Activated B cell treated with CpG ODN at 0.5 μM for 24 hours (primary cell): ENCODE measurements at places on chromosomes 7 and 10. TPM values are rescaled to one million over a fixed set of nuclear protein-coding genes. Genes with fewer than 3 reads are reported as not detected.

OSBPL3 gene
- total RNA-seq, result 29.3 and 33.3 TPM in 2 replicates

ERVW-1 gene
- total RNA-seq, result not detected in 2 replicates

GRCh38 chr10:60958892-60959601 is 15.1 kb upstream of the RHOBTB1 start:
- H3K4me3 ChIP-seq, result no peak overlapping the region
- DNase-seq, result no peak
- H3K4me1 ChIP-seq, result peaks cover 15% of the 10 kb centered on the region
- H3K36me3 ChIP-seq, result no peaks in the 10 kb centered on the region
- H3K27ac ChIP-seq, result no peak overlapping the region
- peaks cover 5% of the 10 kb centered on the region for H3K27me3 ChIP-seq

DNA sequence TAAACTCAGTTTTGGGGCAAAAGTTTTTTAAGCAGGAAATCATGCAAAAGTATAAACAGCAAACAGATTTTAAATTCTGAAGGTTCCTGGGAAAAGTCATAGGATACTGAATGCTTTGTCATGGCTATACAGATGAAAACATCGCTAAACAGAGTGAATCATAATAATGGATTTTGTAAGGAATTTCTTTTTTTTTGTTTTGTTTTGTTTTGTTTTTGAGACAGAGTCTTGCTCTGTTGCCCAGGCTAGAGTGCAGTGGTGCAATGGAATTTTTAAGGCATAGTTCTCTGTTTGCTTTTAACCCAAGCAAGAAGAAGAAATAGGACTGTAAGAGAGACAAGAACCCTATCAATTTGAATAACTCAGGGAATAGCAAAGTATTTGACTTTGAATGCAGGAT is 285.3 kb downstream of the NRG3 start:
- no peak overlapping the region for H3K27ac ChIP-seq
- H3K27me3 ChIP-seq, result no peaks in the 10 kb centered on the region
- H3K4me3 ChIP-seq, result no peak overlapping the region
- no peak for DNase-seq
- H3K4me1 ChIP-seq, result no peaks in the 10 kb centered on the region

GRCh38 chr7:73585196-73585595 is 6.8 kb upstream of the TBL2 start:
- no peak overlapping the region for H3K27ac ChIP-seq
- H3K4me3 ChIP-seq, result no peak overlapping the region
- no peak for DNase-seq
- peaks cover 5% of the 10 kb centered on the region for H3K4me1 ChIP-seq
- H3K36me3 ChIP-seq, result no peaks in the 10 kb centered on the region

EVX1 gene
- not detected in 2 replicates for total RNA-seq

DNA sequence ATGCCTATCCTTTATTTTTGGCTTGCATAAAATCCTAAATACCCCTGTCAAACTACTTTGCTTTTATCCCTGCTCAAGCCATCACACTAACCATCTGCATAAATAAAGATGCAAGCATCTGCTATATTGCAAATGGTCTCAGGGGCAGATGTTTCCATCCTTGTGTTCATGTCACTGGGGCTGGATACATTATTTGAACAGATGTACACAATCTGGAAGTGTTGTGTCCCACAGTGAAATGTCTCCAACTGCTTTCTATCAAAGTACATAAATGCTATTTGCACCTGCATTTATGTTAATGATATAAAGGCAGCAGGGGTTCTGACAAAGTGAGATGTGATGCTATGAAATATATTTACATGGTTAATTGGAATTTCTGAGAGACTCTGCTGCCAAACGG is 163.1 kb downstream of the ZNF438 start:
- H3K4me3 ChIP-seq, result no peak overlapping the region
- no peaks in the 10 kb centered on the region for H3K4me1 ChIP-seq
- no peak overlapping the region for H3K27ac ChIP-seq
- no peaks in the 10 kb centered on the region for H3K36me3 ChIP-seq

DNA sequence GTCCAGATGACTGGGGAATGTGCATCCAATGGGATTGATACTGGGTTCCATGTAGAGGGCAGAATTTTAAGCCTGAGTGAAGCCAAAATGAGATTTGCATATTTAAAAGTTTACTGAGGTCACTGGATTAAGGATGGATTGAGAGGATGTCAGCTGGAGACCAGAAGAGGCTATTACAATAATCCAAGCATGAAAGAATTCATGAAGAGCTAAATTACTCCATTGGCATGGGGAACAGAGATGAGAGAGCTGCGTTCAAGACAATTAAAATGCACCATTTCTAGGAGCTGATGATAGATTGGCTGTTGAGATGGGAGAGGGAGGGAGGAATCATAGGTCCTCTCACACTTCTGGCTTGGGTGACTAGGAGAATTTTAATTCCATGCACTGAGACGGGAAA is 158.5 kb downstream of the JCAD start:
- H3K4me1 ChIP-seq, result no peaks in the 10 kb centered on the region
- H3K36me3 ChIP-seq, result no peaks in the 10 kb centered on the region
- peaks cover 2% of the 10 kb centered on the region for H3K27me3 ChIP-seq
- no peak overlapping the region for H3K27ac ChIP-seq

DNA sequence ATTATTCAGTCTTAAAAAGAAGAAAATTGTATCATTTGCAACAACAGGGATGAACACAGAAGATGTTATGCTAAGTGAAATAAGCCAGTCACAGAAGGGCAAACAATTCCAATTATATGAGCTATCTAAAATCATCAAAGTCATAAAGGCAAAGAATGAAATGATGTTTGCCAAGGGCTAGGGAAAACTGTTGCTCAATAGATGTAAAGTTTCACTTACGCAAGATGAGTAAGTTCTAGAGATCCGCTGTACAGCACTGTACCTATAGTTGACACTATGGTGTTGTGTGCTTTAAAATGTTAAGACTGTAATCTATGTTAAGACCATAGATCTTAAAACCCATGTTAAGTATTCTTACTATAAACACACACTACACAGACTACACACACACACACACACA is 904.6 kb upstream of the LRRN3 start:
- H3K27ac ChIP-seq, result no peak overlapping the region
- H3K4me3 ChIP-seq, result no peak overlapping the region
- no peak for DNase-seq
- no peaks in the 10 kb centered on the region for H3K4me1 ChIP-seq
- H3K27me3 ChIP-seq, result no peaks in the 10 kb centered on the region
- no peaks in the 10 kb centered on the region for H3K36me3 ChIP-seq

GRCh38 chr7:147062897-147063296 is 946.3 kb downstream of the CNTNAP2 start:
- no peak for DNase-seq
- no peak overlapping the region for H3K4me3 ChIP-seq
- no peaks in the 10 kb centered on the region for H3K36me3 ChIP-seq
- H3K27ac ChIP-seq, result no peak overlapping the region

GRCh38 chr7:50632561-50633413 is 67.6 kb upstream of the DDC start:
- H3K27me3 ChIP-seq, result peaks cover 20% of the 10 kb centered on the region
- H3K36me3 ChIP-seq, result no peaks in the 10 kb centered on the region
- H3K4me1 ChIP-seq, result peaks cover 14% of the 10 kb centered on the region
- no peak overlapping the region for H3K4me3 ChIP-seq
- no peak overlapping the region for H3K27ac ChIP-seq
- peak; percentile 32 for DNase-seq

FAM25A gene
- not detected in 2 replicates for total RNA-seq

DNA sequence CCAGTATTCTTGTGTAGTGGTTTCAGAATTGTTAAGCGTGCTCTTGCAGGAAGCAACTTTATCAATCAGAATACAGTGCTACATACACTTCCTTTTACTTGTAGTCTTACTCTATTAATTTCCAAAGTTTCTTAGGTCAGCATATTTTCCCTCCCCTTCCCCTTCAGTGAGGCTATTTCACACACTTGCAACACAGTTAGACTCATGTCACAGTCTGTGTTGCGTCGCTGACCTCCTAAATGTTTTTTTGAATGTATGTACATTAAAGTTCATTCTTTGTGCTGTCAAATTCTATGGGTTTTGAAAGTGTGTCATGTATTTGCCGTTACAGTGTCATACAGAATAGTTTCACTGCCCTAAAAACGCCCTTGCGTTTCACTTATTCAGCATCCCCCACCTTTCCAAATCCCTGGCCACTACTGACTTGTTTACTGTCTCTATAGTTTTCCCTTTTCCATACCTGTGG is 5.4 kb upstream of the HKDC1 start:
- no peak overlapping the region for H3K4me3 ChIP-seq
- peaks cover 2% of the 10 kb centered on the region for H3K27me3 ChIP-seq
- H3K36me3 ChIP-seq, result peaks cover 3% of the 10 kb centered on the region

SPDYE9 gene
- total RNA-seq, result not detected in 2 replicates

DNA sequence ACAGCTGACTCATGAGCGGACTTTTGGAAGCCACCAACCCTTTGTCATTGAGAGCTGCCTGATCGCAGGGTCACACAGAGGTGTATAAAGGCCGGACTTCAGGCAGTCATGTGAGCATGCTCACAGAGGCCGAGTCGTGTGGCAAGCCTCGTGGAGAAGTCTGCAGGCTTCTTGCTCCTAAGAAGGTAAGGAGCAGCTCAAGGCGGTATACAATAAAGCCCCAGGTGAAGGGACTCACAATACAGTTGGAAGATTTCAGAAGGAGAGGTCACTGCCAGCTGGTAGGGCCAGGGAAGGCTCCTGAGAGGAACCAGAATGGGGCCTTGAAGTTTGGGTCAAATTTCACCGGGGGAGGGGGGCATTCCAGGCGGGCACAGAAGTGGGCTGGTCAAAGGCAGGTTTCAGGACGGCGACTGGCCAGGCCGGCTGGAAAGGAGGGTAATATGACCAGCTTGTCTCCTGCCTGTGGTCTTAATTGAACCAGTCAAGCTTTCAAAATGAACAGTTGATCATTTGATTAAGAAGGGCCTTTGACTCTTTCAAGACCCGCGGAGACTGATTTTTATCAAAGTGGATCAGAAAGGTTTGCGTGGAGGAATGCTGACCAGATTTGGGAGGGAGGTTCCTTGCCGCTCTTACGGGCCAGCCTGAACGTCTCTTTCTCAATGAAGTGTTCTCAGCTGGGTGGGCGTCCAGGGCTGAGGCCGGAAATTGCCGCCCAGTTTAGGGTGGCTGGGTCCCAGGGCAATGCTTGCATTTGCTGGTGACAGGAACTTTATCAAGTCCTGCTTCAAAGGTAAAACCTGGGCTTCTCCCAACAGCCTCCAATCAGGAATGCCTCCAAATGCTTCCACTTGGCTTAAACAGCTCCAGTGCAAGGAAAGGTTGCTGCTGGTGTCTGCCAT is 178.6 kb downstream of the EMX2 start:
- H3K36me3 ChIP-seq, result no peaks in the 10 kb centered on the region
- no peaks in the 10 kb centered on the region for H3K4me1 ChIP-seq
- DNase-seq, result no peak
- peaks cover 11% of the 10 kb centered on the region for H3K27me3 ChIP-seq

- H3K27me3 ChIP-seq, result no peaks in the 10 kb centered on the region
- H3K4me3 ChIP-seq, result no peak overlapping the region
- no peak for DNase-seq
Measured at GRCh38 chr7:46534664-46535588, 613.9 kb upstream of the IGFBP3 start.

EN2 gene
- total RNA-seq, result not detected in 2 replicates
